ENCODE measurements at places on chromosomes 12 and 14.
A peak's percentile ranks its signal among the peaks of the same experiment; 100 is the strongest.

GRCh38 chr12:102478405-102479098 is 1.8 kb downstream of the IGF1 start:
- peak; percentile 9 for DNase-seq

DNA sequence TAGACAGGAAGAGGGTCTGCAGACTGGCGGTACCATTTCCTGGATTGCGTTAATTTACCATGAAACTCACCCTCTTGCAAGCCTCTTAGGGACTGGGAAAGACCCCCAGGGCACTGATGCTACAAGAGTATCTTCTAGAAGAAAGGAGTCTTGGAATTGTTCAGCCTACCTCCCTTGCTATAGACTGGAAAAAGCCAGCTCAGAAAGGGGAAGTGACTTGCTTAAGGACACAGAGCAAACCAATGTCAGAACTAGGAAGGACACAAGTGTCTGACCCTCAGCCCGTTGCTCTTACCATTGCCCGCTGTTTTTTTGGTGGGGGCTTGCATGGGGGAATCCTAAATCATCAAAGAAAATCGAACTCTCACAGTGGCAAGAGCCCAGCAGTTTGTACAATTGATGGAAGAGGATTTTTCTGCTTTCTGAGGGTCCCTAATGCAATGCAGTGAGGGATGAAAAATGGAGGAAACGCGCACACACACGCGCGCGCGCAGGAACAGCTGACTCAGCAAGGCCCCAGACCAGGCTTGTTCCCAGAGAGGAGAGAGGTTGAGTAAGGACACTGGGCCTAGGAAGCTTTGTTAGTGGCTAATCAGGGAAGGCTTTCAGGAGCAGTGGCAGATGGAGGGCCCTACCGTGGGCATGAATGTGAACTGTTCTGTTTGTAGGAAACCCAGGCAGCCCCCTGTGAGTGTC is 50.9 kb downstream of the RIN3 start:
- no peak for DNase-seq

DNA sequence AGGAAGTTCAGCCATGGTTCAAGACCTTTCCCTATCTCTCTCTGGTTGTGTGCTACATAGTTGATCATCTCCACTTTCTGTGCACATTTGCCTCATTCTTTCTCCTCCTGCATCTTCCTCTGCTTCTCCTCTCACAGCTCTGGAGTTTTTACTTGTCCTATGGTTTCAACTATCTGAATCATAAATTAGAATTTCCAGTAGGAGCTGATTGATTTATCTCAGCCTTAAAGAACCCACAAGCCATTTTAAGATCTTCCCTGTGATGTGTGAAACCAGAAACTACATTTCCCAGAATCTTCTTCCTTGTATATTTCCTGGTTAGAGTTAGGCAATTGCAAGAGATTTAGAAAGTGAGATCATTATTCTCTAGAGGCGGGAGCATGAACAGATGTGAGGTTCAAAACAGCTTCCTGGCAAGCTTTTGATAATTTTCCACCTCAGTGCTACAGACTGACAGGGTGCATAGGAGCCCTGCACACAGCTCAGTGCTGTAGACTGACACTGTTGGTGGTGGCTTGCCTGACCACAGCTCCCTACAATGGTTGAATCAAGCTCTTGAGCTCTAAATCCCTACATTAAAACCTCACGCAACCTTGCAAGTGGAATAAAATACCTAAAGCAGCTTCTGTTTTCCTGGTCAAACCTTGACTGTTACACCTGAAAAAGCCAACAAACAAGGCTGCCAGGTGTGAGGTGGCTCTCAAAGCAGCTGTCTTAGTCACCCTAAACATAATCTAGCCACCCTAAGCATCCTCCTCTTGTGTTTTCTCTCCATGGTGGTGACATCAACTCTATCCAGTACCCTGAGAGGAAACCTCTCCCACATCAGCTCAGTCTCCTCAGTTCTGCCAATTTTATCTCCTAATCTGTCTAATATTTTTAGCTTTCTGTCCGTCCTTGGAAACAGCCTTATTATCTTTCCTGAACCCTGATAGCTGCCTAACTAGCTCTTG is 21.5 kb upstream of the IFNG start:
- no peak for DNase-seq

DNA sequence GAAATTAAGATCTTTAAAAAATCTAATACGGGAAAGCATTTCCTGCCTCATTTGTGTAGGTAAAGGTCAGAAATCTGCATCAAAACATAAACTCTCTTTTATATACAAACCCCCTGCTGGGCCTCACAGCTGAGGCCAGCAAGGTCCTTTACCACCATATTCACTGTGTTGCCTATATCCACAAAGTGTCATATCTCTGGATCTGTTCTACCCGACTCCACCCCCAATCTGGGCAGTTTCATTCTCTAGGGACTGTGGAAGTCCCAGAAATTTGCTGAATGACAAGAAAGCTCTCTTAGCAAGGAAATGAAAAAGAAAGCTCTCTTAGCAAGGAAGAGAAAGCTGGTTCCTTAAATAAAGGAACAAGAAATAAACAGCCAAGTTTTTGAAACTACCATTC is 301.7 kb downstream of the KCNH5 start:
- no peak for DNase-seq

- no peak for DNase-seq
Measured at GRCh38 chr12:105561546-105562198, 231.2 kb downstream of the C12orf75 start.

DNA sequence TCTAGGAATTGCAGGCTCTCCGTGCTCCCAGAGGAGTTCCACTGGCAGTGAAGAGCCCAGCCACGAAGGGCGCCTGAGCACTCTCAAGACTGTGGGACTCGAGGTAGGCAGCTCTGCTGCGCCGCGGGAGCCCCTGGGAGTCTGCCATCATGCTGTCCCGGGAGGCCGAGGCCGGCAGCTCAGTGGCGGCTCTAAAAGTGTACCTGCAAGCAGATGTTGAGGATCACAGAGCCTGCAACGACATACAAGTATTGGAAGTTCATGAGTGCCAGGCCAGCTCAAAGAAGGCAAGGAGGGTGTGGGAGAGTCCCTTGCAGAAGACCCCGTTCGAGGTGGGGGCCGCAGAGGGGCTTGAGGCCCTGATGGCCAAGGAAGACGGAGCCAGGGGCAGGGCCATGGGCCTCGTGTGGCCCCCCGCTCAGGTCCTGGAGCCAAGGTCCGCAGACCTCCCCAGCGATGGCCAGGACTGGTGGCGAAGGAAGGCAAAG is 62.7 kb downstream of the MUCL1 start:
- DNase-seq, result no peak

- no peak for DNase-seq
Measured at GRCh38 chr12:51953089-51953488, 1.6 kb downstream of the ACVR1B start.

- DNase-seq, result no peak
Measured at GRCh38 chr12:56222531-56222895, 791 bp upstream of the RNF41 start.

GRCh38 chr12:52207895-52208294 is 16.1 kb upstream of the KRT80 start:
- DNase-seq, result no peak

- DNase-seq, result no peak
Measured at GRCh38 chr12:121899590-121899989, 11.0 kb downstream of the PSMD9 start.

GRCh38 chr14:82537831-82538230 is 1004.2 kb upstream of the SEL1L start:
- DNase-seq, result no peak

- DNase-seq, result no peak
Measured at GRCh38 chr14:96904201-96904600, 107.0 kb downstream of the VRK1 start.

GRCh38 chr14:41549821-41550607 is 56.7 kb upstream of the LRFN5 start:
- DNase-seq, result peak; percentile 0

- DNase-seq, result no peak
Measured at GRCh38 chr12:63047146-63047545, 103.9 kb downstream of the AVPR1A start.

- no peak for DNase-seq
Measured at GRCh38 chr12:51900323-51900889, 6.9 kb upstream of the ACVRL1 start.

DNA sequence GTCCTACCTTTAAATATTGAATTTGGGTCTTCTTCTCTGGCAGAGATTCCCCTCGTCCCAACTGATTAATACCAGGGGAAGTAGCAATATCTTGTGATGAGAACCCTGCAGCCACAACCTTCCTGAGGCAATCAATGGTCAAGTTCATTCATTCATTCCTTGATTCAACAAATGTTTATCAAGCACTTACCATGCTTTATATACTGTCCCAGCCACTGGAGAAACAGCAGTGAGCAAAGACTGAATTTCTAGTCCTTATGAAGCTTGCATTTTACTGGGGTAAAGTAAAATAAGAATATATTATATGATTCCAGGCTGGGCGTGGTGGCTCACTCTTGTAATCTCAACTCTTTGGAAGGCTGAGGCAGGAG is 300 bp upstream of the GIT2 start:
- no peak for DNase-seq

GRCh38 chr12:128120035-128120434 is 146.9 kb upstream of the TMEM132C start:
- DNase-seq, result no peak

- no peak for DNase-seq
Measured at GRCh38 chr14:24883576-24883975, 166.4 kb downstream of the STXBP6 start.

DNA sequence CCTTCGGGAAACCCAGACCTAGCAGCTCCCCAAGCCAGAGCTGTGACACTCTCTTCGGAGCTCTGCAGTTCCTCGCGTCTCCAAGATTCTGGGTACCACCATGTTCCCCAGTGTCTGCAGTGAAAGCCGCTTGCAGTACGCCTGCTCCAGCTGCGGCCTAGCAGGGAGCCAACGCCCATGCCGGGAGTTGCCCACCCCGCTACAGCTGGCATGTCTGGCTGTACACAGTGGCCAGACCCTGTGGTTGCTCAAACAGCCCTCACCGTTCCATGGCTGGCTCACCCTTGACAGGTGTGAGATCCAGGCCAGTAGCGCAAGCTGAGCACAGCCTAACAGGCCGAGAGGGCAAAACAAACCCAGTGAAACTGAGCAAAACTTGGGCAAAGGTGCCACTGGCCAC is 503.8 kb upstream of the RPL10L start:
- no peak for DNase-seq

GRCh38 chr14:61574514-61574807 is 120.9 kb upstream of the HIF1A start:
- no peak for DNase-seq

- no peak for DNase-seq
Measured at GRCh38 chr12:94839347-94839746, 164.2 kb downstream of the NDUFA12 start.

GRCh38 chr14:68822132-68822651 is 29.3 kb upstream of the ZFP36L1 start:
- no peak for DNase-seq

GRCh38 chr14:91870001-91870400 is 2.7 kb upstream of the TC2N start:
- no peak for DNase-seq

- DNase-seq, result no peak
Measured at GRCh38 chr12:11838403-11838802, 188.9 kb downstream of the ETV6 start.

GRCh38 chr14:77580964-77581505 is 35.4 kb downstream of the SPTLC2 start:
- DNase-seq, result no peak

DNA sequence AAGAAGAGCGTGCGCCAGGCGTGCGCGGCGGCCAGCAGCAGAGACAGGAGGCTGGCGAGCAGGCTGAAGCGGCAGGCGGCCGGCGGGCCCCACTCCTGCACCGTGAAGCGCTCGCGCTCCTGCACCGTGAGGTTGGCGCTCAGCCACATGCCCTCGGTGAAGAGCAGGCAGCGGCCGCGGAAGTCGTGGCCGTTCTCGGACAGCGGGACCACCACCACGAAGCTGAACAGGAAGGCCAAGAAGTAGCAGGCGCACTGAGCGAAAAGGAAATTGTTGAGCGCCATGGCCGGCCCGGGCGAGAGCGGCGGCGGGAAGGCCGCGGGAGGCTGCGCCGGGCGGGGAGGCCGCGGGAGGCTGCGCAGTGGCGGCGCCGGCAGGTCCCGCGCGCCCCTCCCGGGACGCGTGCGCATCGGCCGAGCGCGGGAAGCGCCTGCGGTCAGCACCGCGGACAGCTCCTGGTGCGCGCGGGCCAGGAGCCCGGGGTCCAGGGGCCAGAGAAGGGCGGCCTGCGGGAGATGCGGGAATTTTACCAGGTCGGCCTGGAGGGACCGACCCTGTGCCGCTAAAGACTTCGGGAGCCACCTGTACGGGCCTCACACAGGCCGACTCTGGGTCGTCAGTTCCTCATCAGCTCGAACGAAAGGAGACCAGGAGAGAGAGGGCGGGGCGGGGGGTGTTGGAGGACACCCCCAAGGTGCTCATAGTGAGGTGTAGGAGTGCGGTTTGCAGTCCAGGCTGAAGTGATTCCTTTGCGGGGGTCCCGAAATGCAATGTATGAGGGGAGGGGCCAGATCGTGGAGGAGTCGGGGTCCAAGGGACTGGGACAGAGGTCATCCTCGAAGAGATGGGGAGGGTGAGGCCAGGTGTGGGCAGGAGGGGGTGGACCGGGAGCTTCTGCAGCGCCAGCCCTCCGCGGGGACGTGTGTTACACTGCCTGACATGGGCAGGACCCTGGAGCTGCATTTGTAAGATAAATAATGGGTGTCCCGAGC is at the start of gene TMEM179:
Gene TMEM179, minus strand, starts transcription at position 315 of the 992 bp plus-strand sequence. Its CDS starts 31 bp downstream, at position 284.
- peak; percentile 14 for DNase-seq

- no peak for DNase-seq
Measured at GRCh38 chr12:15037091-15037687, 64.3 kb downstream of the PDE6H start.

DNA sequence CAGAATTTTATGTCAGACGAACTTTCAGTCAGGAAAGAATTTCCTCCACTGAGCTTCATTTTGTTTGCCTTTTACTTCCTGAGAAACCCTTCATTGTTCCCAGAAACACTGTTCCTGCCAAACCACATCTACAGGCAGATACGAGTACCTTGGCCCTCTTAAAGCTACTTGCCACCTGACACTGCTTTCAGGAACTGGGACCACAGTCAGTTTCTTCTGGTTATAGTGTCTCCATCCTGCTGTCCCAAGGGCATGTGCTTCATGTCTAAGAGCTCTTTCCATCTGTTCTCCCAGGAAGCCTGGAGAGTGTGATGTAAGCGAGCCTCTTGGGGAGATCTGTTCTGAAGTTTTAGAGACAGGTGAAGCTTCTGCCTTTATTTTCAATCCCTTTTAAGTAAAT is 161.7 kb upstream of the PLEKHA5 start:
- no peak for DNase-seq

DNA sequence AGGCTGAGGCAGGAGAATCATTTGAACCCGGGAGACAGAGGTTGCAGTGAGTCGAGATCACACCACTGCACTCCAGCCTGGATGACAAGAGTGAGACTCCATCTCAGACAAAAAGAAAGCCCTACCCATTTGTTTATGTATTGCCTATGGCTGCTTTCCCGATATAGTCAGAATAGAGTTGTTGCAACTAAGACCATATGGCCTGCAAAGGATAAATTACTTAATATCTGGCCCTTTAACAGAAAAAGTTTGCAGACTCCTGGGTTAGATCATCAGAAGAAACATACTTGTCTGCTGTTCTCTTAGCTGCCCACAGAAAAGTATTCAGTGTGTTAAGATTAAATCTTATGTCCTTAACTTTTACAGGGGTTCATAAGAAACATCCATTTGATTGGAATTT is 122.4 kb upstream of the VASH1 start:
- no peak for DNase-seq

GRCh38 chr14:90293766-90294730 is 37.7 kb downstream of the NRDE2 start:
- no peak for DNase-seq
